ENCODE measurements at places on chromosomes 11 and 22.
A peak's percentile ranks its signal among the peaks of the same experiment; 100 is the strongest.

GRCh38 chr11:24870048-24870447, 373.2 kb downstream of the LUZP2 start:
- DNase-seq: no peak

DNA sequence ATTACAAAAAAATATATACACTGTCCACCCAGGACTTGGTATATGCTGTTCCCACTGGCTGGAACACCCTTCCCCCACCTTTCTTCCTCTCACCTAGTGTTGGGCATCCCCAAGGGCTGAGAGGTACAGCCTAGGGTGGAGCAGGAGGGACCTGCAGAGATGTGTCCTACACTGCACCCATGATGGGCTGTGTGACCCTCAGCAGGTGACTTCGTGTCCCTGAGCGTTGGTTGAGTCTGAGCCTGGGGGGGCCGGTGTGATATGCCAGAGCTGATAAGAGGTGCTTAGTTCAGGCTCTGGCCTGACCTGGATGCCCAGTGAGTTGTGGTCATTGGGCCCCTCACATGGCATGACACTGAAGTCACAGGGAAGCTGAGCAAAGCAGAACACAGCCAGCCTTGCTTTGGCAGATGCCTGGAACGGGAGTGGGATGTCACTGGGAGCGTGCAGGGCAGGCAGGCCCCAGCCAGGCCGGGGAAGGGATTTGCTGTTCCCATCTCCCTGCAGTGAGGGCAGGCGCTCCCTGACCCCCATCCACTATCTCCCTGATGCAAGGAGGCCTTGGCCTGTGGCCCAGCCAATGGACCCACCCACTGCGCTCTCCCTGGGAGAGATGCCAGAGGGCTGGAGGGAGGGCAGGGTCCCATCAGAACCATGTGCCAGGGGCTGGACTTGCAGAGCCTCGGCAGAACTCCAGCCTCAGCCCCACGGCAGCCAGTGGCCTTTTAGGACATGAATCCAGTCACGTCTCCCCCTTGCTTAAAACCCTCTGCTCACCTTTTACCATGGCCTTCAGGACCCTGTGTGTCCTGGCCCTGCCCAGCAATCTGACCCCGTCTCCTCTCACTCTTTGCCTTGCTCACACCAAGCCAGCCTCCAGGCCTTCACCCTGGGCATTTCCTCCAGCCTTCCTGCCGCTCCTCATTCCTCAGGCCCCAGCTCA, 138.9 kb downstream of the MN1 start:
- DNase-seq: no peak

DNA sequence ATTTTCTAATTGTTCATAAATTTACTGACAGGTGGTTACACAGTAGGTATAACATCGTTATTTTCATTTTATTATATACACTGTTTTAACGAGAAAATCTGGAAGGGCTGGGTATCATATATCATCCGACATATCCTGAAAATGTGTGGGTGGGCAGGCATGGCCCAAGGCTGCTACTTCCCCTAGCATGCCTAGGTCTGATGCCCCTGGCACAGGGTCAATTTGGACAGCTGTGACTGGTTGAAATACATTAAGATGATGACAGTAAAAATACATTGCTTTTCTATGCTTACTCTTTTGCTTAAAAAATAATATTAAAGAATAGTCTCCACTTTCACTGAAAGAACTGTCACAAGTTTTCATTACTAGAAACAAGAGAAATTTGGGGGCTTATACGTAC, 908.8 kb downstream of the OPCML start:
- DNase-seq: no peak

DNA sequence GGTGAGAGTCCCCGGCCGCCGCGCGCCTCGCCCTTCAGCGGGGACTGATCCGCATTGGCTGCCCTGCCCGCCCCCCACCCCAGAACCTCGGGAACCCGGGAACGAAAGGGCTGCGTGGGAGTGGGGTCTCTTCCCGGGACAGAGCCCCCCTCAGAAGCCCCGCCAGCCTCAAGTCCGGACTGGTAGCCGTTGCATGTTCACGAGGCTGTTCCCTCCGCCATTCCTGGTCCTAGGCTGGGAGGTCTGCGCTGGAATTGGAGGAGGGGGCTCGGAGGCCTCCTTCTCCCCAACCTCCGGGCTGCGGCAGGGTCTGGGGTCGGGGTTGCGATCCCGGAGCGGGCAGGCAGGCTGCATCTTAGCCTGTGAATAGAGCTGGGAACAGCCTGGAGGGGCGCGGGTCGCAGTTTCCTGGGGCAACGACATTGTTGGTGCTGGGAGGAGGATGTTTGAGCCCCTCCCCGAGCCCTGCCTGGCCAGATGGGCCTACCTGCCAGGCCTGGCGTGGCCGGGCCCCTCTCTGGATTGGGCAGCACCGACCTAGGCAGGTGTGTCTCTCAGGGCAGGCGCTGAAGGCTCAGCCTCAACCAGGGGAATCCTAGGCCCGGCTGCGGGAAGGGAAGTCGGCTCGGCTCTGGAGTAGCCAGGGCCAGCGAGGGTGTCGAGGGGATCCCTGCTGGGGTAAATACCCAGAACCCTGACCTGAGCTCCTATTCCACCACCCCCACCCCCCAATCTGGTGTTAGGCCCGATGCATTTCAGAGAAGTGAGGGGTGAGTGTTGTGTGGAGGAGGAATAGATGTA, 670 bp downstream of the MAPK8IP1 start:
- DNase-seq: no peak

GRCh38 chr11:76903325-76903724, 42.6 kb downstream of the ACER3 start:
- DNase-seq: no peak

GRCh38 chr22:45925811-45926351, 51.1 kb downstream of the WNT7B start:
- DNase-seq: no peak

- no peak for DNase-seq
Observed at GRCh38 chr11:6926208-6927029, at the start of gene ZNF215. Gene ZNF215, plus strand, starts transcription at chr11:6926426. Its CDS starts 5,847 bp downstream, at chr11:6932273.

GRCh38 chr11:76627606-76628005, 42.9 kb downstream of the LRRC32 start:
- no peak for DNase-seq

- no peak for DNase-seq
Observed at GRCh38 chr11:94131047-94131717, 2.5 kb downstream of the PANX1 start.

DNA sequence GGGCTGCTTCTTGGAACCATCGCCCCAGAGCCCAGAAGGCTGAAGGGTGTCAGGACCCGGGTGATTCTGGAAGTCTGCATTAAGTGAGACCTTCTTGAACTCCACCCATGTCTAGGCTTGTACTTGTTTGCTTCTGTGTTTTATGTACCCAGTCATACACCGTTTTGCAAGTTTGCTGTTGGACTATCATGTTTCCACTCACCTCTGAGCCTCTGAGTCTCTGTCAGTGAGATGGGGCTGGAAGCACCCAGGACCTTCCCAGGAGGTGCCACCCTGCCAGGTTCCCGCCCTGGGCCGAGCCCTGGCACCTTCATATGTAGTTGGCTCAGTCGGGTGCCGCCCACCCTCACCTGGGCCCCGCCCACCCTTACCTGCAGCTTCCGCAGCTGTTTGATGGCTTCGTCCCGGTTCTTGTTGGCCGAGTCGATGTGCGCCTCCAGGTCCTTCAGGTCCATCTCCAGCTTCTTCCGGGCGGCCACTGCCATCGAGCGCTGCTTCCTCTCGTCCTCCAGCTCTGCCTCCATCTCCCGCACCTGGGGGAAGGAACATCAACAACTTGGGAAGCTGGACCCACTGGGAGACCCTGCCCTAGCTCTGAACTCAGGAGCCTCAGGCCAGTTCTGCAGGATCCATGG, 35.1 kb downstream of the APOL1 start:
- DNase-seq: no peak

- no peak for DNase-seq
Observed at GRCh38 chr11:75577207-75577606, 15.2 kb downstream of the SERPINH1 start.

GRCh38 chr11:36775130-36775529, 177.1 kb upstream of the RAG2 start:
- no peak for DNase-seq

GRCh38 chr11:120021391-120021953, 116.4 kb downstream of the TRIM29 start:
- DNase-seq: no peak

GRCh38 chr11:126063507-126063852, 814 bp upstream of the CDON start:
- no peak for DNase-seq

- DNase-seq: no peak
Observed at GRCh38 chr11:73416786-73417185, 40.6 kb downstream of the RELT start.

GRCh38 chr11:2273311-2273710, 2.9 kb upstream of the ASCL2 start:
- no peak for DNase-seq

DNA sequence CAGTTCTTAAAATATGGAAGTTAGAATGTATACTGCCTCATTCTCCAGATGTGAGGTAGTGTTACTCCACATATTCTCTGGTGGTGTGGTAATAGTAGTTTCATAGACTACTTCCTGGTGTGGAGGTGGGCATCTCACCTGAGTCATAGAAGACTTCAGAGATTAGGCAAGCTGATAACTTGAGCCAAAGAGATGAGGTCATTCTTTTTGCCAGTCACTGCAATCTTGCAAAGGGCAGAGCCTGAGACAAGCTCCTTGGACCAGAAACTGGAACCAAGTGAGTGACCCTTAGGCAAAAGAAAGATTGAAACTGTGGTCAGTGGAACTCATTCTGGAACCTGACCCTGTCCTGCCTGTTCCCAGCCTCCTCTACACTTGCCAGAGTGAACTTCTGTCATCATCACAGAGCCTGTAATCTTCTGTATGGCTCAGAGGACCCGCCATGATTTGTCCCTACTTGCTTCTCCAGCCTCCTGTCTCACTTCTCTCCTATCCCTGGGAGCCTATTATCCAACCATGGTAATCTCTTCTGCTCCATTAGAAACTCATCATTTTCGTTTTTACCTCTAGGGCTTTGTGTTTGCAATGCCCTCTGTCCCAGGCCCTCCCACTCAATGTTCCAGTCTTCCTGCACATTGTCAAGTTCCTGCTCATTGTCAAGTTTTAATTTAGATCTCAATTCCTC, 10.6 kb upstream of the CCDC83 start:
- DNase-seq: no peak

DNA sequence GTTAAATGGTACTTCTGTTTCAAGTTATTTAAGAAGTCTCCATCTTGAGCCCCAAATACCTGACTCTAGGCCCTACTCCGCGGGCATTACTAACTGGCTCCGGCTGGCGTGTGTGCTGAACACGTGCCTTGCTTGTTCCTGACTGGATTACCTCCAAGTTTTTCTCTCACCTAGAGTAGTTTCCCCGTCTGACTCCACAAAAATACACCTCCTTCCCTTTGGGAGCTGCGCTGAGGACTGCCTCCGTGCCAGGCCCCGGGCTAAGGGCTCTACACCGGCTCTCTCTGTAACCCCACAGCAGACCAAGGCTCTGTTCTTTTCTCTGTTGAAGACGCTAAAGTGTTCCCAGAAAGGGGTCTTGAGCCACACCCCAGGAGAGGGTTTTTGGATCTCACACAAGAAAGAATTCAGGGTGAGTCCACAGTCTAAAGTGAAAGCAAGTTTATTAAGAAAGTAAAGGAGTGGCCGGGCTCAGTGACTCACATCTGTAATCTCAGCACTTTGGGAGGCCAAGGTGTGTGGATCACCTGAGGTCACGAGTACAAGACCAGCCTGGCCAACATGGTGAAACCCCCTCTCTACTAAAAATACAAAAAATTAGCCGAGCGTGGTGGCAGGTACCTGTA, 61.8 kb downstream of the ANO1 start:
- DNase-seq: no peak

DNA sequence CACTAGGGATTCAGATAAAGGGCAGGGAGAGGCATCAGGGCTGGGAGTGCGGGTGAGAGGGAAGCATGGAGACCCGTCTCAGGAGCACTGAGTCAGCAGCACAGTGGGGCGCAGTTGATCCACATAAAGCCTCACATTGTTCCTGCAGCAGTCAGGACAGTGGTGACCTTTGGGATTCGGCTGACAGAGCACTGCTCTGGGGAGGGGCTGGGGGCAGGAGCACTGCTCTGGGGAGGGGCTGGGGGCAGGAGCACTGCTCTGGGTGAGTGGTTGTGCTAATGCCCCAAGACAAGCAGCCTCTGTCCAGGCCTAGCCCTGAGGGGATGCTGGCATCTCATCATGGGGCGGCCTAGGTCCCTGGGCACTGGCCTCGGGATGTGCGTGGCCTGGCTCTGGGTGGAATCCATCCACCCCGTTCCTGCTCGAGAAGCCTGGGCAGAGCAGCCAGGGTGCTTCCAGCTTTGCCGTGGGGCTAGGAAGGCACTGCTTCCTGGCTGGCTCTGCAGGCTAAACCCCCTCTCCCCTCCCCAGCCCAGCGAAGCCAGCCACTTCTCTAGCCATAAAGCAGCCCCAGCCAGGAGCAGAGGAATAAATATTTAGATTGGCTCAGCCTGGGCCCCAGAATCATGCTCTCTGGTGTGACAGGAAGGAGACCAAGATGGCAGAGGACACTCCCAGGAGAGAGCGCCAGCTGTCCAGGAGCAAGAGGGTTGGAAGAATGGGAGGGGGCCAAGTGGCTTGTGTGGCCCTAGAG, 7.3 kb downstream of the OAF start:
- DNase-seq: no peak

GRCh38 chr11:120273432-120273831, 33.5 kb downstream of the POU2F3 start:
- no peak for DNase-seq

- DNase-seq: no peak
Observed at GRCh38 chr11:118656563-118657165, 22.8 kb downstream of the TREH start.

GRCh38 chr11:75356613-75357012, 5.2 kb upstream of the ARRB1 start:
- DNase-seq: no peak

GRCh38 chr11:72864702-72865655, 50.8 kb downstream of the ATG16L2 start:
- DNase-seq: no peak

GRCh38 chr11:71191201-71191600, 61.2 kb downstream of the SHANK2 start:
- no peak for DNase-seq

- DNase-seq: no peak
Observed at GRCh38 chr22:46803031-46803880, 40.8 kb downstream of the TBC1D22A start.

- DNase-seq: no peak
Observed at GRCh38 chr11:18330921-18331320, 8.6 kb downstream of the GTF2H1 start.

- DNase-seq: peak; percentile 62
Observed at GRCh38 chr22:41596776-41597634, 7.4 kb upstream of the PMM1 start.

DNA sequence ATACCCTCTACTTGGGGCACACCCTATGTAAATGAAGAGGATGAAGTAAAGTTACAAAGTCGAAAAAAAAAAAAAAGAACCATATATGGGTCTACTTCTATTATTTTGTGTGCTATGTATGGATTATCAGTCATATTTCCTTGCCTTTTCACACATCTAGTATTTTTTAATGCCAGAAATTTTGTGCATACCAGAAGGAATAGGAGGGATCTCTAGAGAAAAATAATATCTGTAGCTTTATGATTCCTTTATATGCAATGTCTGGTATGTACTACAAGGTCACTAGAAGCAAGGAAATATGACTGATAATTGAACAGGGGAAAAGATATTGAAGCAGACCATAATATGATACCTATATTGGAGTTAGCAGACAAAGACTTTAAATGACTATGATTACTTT, 713.4 kb downstream of the OPCML start:
- DNase-seq: no peak
